Dermis lymphatic vessel endothelial cell (primary cell): ENCODE measurements at places on chromosomes 3 and 15. TPM values are rescaled to one million over a fixed set of nuclear protein-coding genes. Genes with fewer than 3 reads are reported as not detected.

ALDH1L1 gene
- 0.09 TPM in 1 of 2 replicates, not detected in the other for total RNA-seq

PLA2G4F gene
- not detected in 2 replicates for total RNA-seq

TJP1 gene
- 104 and 121 TPM in 2 replicates for total RNA-seq

TEX9 gene
- 0.11 and 0.34 TPM in 2 replicates for total RNA-seq

SAMMSON gene
- not detected in 2 replicates for total RNA-seq

LTK gene
- total RNA-seq: 0.09 TPM in 1 of 2 replicates, not detected in the other
